ENCODE measurements at places on chromosomes 6 and 20.

- DNase-seq: no peak
Measured at GRCh38 chr20:12821249-12821648, 187.5 kb upstream of the SPTLC3 start.

GRCh38 chr20:33694639-33695012, 8.4 kb upstream of the E2F1 start:
- DNase-seq: no peak

GRCh38 chr6:139728876-139729427, 354.5 kb upstream of the CITED2 start:
- DNase-seq: no peak

- DNase-seq: peak; percentile 43
Measured at GRCh38 chr20:62523473-62524203, 47.8 kb upstream of the GATA5 start.

All from CD4-positive, alpha-beta T cell treated with Interleukin-2 at 100 ng/mL for 4 hours (primary cell).